T-cell (primary cell): ENCODE measurements at places on chromosomes 7 and 10. TPM values are rescaled to one million over a fixed set of nuclear protein-coding genes. Genes with fewer than 3 reads are reported as not detected.

GRCh38 chr7:253581-254336 lies 36.2 kb upstream of the FOXL3 start:
- no peaks in the 10 kb centered on the region for H3K36me3 ChIP-seq
- H3K4me3 ChIP-seq = no peak overlapping the region
- no peaks in the 10 kb centered on the region for H3K4me1 ChIP-seq

DNA sequence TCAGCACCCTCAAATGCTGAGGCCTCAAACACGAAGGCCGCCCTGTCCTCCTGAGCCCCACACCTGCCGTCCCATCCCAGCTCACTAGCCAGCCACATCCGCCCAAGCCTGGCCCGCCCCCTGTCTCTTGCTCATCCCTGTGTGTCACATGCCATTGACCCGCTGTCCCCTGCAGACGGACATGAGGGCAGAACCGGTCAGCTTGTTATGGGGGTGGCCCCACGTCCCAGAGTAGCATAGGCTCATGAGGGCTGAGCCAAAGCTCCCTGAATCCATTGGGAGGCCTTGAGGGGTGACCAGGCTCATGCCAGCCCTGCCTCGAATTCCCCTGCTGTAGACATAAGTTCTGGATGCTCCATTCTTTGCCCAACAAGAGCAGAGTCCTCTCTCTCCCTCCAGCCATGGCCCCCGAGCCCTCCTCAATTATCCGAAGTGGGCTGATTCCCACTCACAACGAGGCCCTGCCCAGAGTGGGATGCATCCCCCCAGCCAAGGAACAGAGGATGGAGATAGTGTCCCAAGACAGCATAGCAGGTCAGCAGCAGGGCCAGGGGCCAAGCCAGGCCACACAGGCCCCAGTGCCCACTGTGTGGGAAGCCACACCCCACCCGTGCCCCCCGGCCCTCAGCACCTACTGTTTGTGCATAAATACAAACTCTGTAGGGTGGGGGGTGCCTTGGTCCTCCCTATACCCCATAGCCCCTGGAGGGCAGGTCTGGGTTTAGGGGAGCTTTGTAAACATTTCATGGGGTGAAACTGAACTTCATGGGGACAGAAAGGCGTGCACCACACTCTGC lies 42.1 kb downstream of the EBF3 start:
- no peaks in the 10 kb centered on the region for H3K36me3 ChIP-seq
- H3K4me3 ChIP-seq = no peak overlapping the region
- H3K27me3 ChIP-seq = no peaks in the 10 kb centered on the region
- no peak for DNase-seq

DNA sequence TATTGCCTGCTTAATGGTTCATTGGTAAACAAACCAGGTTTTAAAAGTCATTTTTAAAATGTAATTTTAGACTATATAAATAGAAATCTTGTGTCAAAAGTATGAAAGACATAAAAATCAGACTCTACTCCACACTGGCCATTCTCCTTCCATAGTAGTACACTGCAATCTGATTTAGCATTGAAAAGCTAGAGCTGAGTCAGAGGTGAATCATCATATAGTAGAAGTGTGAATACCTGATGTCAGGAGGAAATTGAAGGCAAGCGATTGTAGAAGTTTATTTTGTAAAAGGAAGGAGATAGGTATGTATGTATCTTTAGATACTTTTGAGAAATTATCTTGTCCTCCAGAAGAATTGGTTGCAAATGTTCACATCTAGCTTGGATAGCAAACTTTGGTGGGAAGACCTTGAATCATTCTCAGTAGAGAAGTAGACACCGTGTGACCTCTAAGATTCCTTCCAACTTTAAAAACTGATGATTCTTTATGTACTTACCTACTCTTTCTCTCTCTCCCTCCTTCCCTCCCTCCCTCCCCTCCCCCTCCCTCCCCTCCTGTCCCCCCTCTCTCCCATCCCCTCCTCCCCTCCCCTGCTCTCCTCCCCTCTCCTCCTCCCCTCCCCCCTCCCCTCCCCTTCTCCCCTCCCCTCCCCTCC lies 88.1 kb downstream of the BTAF1 start:
- H3K27ac ChIP-seq = no peak overlapping the region
- no peaks in the 10 kb centered on the region for H3K27me3 ChIP-seq
- no peak overlapping the region for H3K4me3 ChIP-seq
- DNase-seq = no peak
- H3K36me3 ChIP-seq = no peaks in the 10 kb centered on the region

- peak overlapping the region; percentile 85 for H3K27ac ChIP-seq
- no peak overlapping the region for H3K4me3 ChIP-seq
- no peak for DNase-seq
- no peaks in the 10 kb centered on the region for H3K27me3 ChIP-seq
- no peaks in the 10 kb centered on the region for H3K4me1 ChIP-seq
- H3K36me3 ChIP-seq = no peaks in the 10 kb centered on the region
Observed at GRCh38 chr10:3850999-3851937, 66.3 kb upstream of the KLF6 start.

AGR2 gene
- not detected for total RNA-seq
